ENCODE measurements at places on chromosomes 7 and 10.

DNA sequence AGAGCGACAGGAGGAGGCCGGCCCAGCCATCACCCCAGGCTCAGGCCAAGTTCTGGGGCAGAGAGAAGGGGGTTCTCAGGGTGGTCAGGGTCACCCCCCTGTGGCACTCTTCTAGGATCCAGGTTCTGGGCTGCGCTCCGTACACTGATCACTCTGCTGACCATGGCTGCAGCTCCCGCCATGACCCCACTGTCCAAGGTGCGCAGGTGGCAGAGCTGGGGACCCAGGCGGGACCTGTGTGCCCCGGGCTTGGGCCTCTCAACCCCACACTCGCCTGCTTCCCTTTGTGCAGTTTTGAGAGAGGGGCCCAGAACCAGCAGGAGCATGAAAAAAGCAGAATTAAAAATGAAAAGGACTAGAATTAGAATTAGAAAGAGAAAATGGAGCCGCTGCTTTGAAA lies 227.1 kb downstream of the FANK1 start:
- no peaks in the 10 kb centered on the region for H3K36me3 ChIP-seq
- DNase-seq, result no peak
- H3K4me1 ChIP-seq, result no peaks in the 10 kb centered on the region
- no peak overlapping the region for H3K27ac ChIP-seq

DNA sequence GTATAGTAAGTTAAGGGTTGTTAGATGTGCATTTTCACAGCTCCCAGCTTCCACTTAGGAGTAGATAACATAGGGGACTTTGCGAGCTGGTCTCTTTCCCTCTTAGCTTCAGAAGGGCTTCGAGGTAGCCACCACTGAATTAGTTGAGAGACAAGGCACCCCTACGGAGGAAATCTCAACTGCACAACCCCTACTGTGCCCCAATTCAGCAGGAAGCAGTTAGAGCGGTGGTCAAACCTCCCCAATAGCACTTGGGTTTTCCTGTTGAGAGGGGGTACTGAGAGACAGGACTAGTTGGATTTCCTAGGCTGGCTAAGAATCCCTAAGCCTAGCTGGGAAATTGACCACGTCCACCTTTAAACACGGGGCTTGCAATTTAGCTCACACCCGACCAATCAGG lies 1.1 kb upstream of the HERPUD2 start:
- peak overlapping the region; percentile 98 for H3K4me3 ChIP-seq
- no peaks in the 10 kb centered on the region for H3K27me3 ChIP-seq
- H3K27ac ChIP-seq, result peak overlapping the region; percentile 96
- no peaks in the 10 kb centered on the region for H3K36me3 ChIP-seq
- H3K4me1 ChIP-seq, result peaks cover 6% of the 10 kb centered on the region
- no peak for DNase-seq

GRCh38 chr7:12257582-12257981 lies 46.5 kb downstream of the TMEM106B start:
- peak overlapping the region; percentile 52 for H3K27ac ChIP-seq
- peak overlapping the region; percentile 43 for H3K4me3 ChIP-seq
- no peaks in the 10 kb centered on the region for H3K36me3 ChIP-seq
- H3K27me3 ChIP-seq, result no peaks in the 10 kb centered on the region

- H3K27ac ChIP-seq, result no peak overlapping the region
- no peaks in the 10 kb centered on the region for H3K27me3 ChIP-seq
- peaks cover 26% of the 10 kb centered on the region for H3K36me3 ChIP-seq
- no peaks in the 10 kb centered on the region for H3K4me1 ChIP-seq
- H3K4me3 ChIP-seq, result no peak overlapping the region
- no peak for DNase-seq
Observed at GRCh38 chr7:12220389-12221046, 9.4 kb downstream of the TMEM106B start.

GRCh38 chr7:112005205-112005775 lies 200.9 kb downstream of the DOCK4 start:
- no peak for DNase-seq
- no peaks in the 10 kb centered on the region for H3K4me1 ChIP-seq
- H3K27me3 ChIP-seq, result no peaks in the 10 kb centered on the region
- no peak overlapping the region for H3K4me3 ChIP-seq
- no peaks in the 10 kb centered on the region for H3K36me3 ChIP-seq

DNA sequence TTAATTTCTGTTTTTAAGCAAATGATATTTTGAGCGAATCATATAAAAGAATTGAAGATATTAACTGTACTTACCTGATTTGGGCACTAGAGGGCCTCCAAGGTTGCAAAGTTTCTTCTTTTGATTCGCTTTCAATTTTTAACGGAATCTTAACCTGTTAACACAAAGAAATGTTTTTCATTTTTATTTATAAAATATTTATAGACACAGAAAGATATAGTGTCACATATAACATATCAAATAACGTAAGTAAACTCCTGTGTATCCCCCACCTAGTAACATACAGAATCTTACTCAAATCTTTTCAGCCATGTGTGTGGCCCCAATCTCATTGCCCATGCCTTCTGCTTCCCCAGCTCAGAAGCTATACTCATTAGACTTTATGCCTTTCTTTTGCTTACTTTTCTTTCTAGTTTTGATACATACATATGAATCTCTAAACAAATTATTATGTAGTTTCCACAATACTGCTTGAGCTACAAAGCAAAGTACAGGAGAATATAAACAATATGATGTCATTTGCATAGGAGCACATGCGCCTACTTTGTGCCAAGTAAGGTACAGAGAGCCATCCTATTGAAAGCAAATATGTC lies 49.5 kb upstream of the ZPBP start:
- no peaks in the 10 kb centered on the region for H3K27me3 ChIP-seq
- H3K4me3 ChIP-seq, result no peak overlapping the region
- H3K27ac ChIP-seq, result no peak overlapping the region
- no peak for DNase-seq

DNA sequence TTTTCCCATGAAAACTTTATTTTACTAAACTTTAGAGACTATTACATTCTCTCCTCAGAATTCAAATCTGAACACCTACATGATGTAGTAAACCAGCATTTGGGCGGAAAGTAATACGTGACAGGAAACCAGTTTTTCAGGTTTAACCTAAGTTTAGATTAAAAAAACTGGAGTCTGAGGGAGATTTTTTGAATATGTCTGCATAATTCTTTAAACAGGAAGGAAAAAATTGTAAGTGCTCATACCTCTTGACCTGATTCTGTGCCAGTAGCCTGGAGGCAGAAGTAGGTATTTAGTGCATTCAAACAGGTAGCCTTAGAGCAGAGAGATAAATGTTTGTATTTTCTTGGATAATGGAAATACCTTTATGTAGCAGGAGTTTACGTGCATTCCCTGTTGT lies 224.3 kb downstream of the MDFIC start:
- H3K27ac ChIP-seq, result no peak overlapping the region
- H3K27me3 ChIP-seq, result no peaks in the 10 kb centered on the region
- no peak overlapping the region for H3K4me3 ChIP-seq
- H3K36me3 ChIP-seq, result no peaks in the 10 kb centered on the region

GRCh38 chr7:7802531-7802930 lies 84.1 kb upstream of the RPA3 start:
- no peak overlapping the region for H3K4me3 ChIP-seq
- no peaks in the 10 kb centered on the region for H3K4me1 ChIP-seq
- DNase-seq, result no peak
- H3K36me3 ChIP-seq, result peaks cover 2% of the 10 kb centered on the region
- H3K27ac ChIP-seq, result no peak overlapping the region
- no peaks in the 10 kb centered on the region for H3K27me3 ChIP-seq

DNA sequence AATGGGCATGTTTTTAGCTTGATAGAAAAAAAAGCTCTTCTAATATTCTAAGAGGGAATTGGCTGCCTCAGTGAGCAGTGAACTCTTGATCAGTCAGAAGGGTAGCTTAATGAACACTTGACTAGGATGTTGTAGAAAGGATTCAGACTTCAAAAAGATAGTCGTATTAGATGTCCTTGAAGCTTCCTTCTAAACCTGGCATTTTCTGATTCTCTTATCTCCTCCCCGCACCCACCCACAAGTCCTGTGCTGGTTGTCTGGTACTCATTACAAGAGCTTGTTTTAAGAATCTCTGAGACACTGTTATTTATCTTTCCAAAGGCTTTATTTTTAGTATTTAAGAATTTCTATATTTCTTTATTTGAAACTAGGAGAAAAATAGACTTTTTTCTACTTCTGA lies 7.4 kb upstream of the SMIM30 start:
- H3K4me1 ChIP-seq, result no peaks in the 10 kb centered on the region
- H3K4me3 ChIP-seq, result no peak overlapping the region
- H3K27me3 ChIP-seq, result no peaks in the 10 kb centered on the region
- DNase-seq, result no peak

- no peak for DNase-seq
- no peaks in the 10 kb centered on the region for H3K36me3 ChIP-seq
- peaks cover 3% of the 10 kb centered on the region for H3K27me3 ChIP-seq
- peaks cover 4% of the 10 kb centered on the region for H3K4me1 ChIP-seq
- no peak overlapping the region for H3K27ac ChIP-seq
- no peak overlapping the region for H3K4me3 ChIP-seq
Observed at GRCh38 chr10:128013626-128014025, 106.7 kb downstream of the PTPRE start.

GRCh38 chr7:10860516-10860915 lies 113.2 kb upstream of the PHF14 start:
- no peak for DNase-seq
- no peak overlapping the region for H3K27ac ChIP-seq
- H3K36me3 ChIP-seq, result no peaks in the 10 kb centered on the region

DNA sequence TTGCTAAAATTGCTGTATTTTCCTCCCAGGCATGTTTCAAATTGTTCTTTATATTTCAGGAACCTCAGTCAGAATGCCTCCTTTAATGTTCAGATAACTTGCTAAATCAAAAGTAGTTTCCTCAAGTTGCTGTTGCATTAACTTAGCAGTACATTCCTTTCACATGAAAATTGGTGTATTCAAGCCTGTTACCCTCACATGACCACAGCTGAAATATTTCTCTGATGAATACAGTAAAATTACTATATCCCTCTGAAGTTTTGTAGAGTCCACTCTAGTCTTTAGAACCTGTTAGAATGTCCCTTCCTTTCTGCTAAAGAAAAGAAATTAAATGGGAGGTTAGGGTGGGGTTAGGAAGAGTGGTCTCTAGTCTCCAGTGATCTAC lies 24.5 kb upstream of the C1GALT1 start:
- no peak for DNase-seq
- no peaks in the 10 kb centered on the region for H3K36me3 ChIP-seq
- H3K4me3 ChIP-seq, result peak overlapping the region; percentile 28
- peak overlapping the region; percentile 56 for H3K27ac ChIP-seq
- peaks cover 34% of the 10 kb centered on the region for H3K4me1 ChIP-seq

GRCh38 chr10:124032087-124032935 lies 61.1 kb downstream of the CHST15 start:
- DNase-seq, result no peak
- no peak overlapping the region for H3K4me3 ChIP-seq
- no peak overlapping the region for H3K27ac ChIP-seq
- H3K27me3 ChIP-seq, result no peaks in the 10 kb centered on the region

- no peak overlapping the region for H3K27ac ChIP-seq
- no peaks in the 10 kb centered on the region for H3K36me3 ChIP-seq
- H3K4me3 ChIP-seq, result no peak overlapping the region
- H3K4me1 ChIP-seq, result no peaks in the 10 kb centered on the region
- H3K27me3 ChIP-seq, result no peaks in the 10 kb centered on the region
Observed at GRCh38 chr10:96268341-96268909, 2.9 kb downstream of the BLNK start.

DNA sequence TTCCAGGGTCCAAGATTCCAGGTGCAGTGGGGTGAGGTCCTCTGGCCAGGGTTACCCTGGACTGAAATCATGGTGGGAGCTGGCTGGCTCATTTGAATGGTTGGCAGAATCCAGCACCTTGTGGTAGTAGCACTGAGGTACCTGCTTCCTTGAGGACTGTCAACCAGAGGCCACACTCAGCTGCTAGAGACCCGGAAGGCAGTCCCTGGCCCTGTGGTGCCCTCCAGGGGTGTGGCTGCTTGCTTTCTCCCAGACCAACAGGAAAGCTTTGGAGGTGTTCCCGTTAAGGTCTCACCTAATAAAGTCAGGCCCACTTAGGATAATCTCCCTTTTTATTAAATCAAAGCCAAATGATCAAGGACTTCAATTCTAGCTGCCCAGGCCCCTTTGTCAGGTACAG lies 107.7 kb upstream of the GDF10 start:
- DNase-seq, result no peak
- H3K4me1 ChIP-seq, result no peaks in the 10 kb centered on the region
- H3K4me3 ChIP-seq, result no peak overlapping the region
- no peaks in the 10 kb centered on the region for H3K36me3 ChIP-seq

- no peak overlapping the region for H3K27ac ChIP-seq
- no peak for DNase-seq
- H3K4me3 ChIP-seq, result no peak overlapping the region
- no peaks in the 10 kb centered on the region for H3K27me3 ChIP-seq
- H3K36me3 ChIP-seq, result no peaks in the 10 kb centered on the region
Observed at GRCh38 chr10:126065751-126066377, 169.5 kb downstream of the FANK1 start.

GRCh38 chr7:85185424-85186082 lies 1.3 kb downstream of the SEMA3D start:
- H3K4me3 ChIP-seq, result no peak overlapping the region
- H3K27me3 ChIP-seq, result no peaks in the 10 kb centered on the region
- no peak overlapping the region for H3K27ac ChIP-seq
- no peak for DNase-seq
- H3K4me1 ChIP-seq, result no peaks in the 10 kb centered on the region

GRCh38 chr7:107077699-107078516 lies 33.4 kb downstream of the PRKAR2B start:
- H3K27me3 ChIP-seq, result no peaks in the 10 kb centered on the region
- no peaks in the 10 kb centered on the region for H3K36me3 ChIP-seq
- H3K4me1 ChIP-seq, result no peaks in the 10 kb centered on the region
- DNase-seq, result no peak
- no peak overlapping the region for H3K27ac ChIP-seq
- H3K4me3 ChIP-seq, result no peak overlapping the region

DNA sequence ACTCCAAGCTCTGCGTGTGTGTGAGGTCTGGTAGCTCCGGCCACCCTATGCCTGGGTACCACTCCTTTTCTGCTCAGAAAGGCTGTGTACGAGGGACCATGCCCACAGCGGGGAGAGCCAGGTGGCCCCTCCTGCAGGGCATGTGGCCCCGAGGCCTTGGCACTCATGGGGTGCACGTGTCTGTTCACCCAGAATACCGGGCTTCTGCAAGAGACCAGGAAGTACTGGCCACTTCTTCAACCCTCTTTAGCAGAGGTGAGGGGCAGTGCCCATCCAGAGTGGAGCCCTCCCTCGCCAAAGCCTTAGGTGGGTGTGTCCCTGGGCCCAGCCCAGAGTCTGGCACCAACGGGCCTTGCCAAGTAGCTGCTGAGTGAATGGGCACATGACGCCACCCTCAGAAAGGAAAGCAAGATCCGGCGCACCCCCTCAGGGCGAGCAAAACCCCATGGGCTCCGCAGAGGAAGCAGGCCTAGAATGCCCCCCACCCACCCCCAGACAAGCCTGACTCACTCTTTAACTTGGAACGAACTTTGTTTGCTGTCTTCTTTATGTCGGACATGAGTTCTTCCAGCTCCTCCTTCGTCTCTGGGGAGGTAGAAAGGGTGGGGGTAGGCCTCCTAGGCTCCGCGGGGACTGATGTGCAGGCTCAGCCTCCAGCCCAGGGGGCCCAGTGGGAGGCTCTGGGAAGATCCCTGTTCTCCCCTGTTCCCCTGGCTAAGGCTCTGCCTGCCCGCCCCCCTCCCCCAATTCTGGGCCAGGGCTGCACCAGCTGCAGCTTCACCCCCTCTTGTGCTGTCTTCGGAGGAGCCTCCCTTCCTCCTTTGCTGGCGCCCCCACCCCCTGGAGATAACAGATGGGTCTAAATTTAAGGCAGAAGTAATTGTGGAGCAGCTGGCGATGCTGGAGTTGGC lies 14.6 kb downstream of the STX1A start:
- H3K4me1 ChIP-seq, result no peaks in the 10 kb centered on the region
- no peaks in the 10 kb centered on the region for H3K36me3 ChIP-seq
- H3K27me3 ChIP-seq, result no peaks in the 10 kb centered on the region
- H3K27ac ChIP-seq, result no peak overlapping the region
- no peak for DNase-seq

- no peaks in the 10 kb centered on the region for H3K4me1 ChIP-seq
- no peaks in the 10 kb centered on the region for H3K36me3 ChIP-seq
- H3K27ac ChIP-seq, result no peak overlapping the region
- H3K27me3 ChIP-seq, result no peaks in the 10 kb centered on the region
Observed at GRCh38 chr10:71419002-71419540, 22.4 kb downstream of the CDH23 start.

Data from effector memory CD4-positive, alpha-beta T cell (primary cell).